ENCODE measurements at places on chromosomes 1 and 21.

GRCh38 chr1:87872692-87873091, 544.0 kb downstream of the LMO4 start:
- DNase-seq, result no peak

DNA sequence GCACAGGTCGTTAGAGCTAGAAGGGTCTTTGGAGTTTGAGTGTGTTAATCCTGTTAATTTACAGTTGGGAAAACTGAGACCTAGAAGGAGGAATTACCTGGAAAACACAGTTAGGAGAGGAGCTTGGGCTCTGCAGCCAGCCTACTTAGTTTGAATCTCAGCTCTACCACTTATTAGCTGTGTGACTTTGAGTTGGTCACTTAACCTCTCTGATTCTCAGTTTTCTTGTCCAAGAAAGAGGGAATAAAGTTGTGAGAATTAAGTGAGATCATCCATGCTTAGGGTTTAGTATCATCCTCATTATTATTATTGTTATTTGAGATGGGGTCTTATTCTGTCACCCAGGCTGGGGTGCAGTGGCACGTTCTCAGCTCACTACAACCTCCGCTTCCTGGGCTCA, 5.4 kb upstream of the HTR1D start:
- no peak for DNase-seq

DNA sequence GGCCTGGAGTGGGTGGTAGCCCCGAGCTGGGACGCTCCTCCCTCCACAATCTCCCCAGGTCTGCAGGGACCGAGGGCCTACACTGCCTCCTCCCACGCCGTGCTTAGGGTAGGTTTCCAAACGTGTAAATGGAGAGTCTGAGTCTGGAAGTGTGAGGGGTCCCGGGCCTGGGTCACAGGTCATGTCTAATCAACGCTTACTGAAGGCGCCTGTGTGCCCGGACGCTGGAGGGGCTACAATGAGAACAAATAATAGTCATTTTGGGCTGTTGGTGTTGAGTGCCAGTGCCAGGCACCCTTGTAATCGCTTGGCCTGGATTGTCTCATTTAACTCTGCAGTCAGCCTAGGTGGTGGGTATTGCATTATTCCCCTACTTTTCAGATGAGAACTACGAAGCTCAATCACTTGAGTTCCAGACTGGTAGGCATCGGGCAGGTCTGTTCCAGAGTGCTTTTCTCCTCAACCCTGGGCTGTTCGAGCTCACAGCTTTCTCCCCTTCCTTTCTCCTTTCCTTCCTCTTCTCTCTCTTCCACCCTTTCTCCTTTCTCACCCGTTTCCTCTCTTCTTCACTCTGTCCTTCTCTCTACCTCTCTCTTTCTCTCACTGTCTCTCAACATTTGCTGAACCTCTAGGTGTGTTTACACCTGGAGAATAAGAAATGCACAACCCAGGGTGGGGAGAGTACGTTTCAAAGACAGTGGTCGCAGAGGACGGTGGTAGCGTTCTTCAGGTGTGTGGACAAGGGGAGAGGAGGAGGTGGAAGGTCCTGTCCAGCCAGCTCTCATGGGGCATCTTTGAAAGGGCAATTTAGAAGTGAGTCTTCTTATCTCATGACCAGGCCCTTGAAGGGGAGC, 883 bp downstream of the SLC66A1 start:
- no peak for DNase-seq

DNA sequence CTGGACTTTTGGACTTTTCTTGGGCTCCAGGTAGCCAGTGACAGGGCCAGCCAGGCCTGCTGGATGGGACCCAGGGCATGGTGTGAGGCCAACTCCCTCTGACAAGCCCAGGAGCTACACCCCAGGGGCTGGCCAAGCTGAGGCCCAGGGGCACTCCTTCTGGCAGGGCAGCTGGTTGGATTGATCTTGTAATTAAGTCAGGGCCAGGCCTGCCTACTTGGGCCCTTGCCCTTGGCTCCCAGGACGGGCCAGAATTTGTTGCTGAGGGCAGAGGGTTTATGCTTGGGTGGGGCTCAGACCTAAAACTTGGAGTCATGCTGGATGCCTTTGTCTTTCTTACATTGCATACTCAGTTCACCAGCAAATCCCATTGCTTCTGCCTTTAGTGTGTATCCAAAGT, 20.7 kb downstream of the KCNA2 start:
- no peak for DNase-seq

DNA sequence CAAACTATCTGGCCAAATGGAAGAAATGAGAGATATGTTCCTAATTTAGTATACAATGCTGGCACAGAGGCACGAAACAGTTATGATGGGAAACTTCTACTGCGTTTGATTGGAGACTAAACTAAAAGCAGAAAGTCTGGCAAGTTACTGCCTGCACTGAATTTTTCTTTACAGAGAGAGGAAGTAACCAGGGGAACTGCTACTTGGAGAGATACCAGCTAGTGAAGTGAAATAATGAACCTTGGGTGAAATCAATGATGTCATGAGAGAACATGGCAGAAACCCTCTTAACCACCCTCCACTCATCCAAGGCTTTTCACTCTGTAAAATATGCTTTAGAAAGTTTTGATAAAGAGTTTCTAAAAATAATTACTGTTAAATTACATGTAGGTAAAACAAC, 29.3 kb downstream of the NIBAN1 start:
- no peak for DNase-seq

- DNase-seq, result no peak
Observed at GRCh38 chr1:203028784-203029553, 2.7 kb downstream of the PPFIA4 start.

DNA sequence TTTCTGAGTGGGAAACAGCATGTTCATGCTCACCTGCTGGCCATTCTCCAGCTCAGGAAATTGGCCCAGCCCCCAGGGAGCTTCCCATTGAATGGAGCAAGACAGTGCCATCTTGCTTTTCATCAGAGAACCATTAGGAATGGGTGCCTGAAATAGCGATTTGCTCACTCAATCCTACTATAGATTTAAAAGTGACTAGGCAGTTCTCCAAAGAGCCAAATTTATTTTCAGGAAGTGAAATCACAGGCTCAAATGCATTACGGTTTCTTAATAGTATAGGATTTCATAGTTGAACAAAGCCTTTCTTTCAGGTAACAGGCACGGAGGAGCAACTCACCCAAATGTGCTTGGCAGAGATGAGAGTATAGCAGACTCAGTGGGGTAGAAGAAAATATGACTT, 272.1 kb downstream of the GRIK1 start:
- DNase-seq, result no peak

DNA sequence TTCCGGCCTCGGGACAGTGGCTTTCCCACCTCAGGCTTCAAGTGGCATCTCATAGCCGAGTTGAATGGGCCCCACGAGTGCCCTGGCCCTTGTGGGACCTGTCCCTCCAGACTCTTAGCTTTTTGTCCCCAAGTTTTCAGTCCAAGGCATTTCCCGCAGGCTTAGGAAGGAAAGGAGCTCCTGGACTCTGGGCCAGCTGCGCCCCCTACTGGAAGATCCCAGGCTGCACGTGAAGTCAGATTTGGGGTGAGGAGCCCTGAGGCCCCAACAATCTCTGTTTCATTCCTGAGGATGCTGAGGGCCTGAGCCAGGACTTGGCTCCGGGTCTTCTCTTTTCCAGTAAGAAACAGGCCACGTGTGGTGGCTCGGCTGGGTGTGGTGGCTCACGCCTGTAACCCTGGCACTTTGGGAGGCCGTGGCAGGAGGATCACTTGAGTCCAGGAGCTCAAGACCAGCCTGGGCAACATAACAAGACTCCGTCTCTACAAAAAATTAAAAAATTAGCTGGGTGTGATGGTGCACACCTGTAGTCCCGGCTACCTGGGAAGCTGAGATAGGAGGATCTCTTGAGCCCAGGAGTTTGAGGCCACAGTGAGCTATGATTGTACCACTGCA, 67.4 kb downstream of the ARHGEF10L start:
- DNase-seq, result no peak

GRCh38 chr21:45913886-45914285, 67.7 kb upstream of the COL6A1 start:
- DNase-seq, result no peak

GRCh38 chr1:110519125-110519810, at the start of gene KCNA10:
Gene KCNA10 (minus strand): TSS chr1:110519175. CDS start chr1:110518787, 388 bp downstream.
- DNase-seq, result no peak

GRCh38 chr1:23184212-23184934, 15.7 kb upstream of the LUZP1 start:
- DNase-seq, result no peak

DNA sequence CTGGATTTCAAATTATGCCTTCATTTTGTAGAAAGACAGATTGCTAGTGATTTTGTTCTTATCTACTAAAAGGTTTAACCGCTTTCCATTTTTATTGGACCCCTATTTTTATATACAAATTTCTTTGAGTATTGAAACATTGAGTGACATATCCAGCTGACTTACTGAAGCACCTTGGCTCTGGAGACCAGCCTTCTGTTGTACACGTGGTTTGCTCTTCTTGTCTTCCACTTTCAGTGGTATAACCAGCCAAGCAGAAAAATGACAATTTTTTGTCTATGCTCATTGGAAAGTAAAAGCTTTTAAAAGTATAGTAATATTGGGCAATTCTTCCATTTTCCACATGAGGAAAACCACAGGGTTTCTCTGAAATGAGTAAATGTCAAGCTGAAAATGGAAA, 4.4 kb downstream of the F13B start:
- no peak for DNase-seq

DNA sequence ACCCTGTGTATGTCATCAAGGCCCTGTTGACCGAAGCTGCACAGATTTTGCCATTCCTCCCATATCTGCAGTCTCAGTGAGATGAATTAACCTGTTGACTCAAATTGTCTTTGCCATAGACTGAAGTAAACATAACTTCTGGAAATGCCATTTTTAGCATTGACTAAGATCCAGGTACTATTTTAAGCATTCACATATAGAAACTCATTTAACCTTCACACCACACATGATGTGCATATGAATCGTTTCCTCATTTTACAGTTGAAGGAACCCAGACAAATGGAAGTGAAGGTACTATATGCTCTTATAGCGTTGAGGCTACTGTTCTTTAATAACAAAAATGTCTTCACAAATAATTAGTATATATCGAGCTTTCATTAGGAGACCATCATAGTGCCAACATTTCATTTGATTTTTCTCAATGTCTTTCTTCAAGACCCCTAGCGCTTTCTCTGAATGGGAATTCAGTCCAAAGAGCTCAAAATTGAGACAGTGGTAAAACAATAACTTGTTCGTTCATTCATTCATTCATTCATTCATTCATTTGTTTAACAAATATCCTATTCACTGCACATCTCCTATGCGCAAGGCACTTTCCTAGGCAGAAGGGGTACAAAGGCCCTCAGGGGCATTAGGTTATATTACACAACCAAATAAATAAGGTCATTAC, 444.7 kb downstream of the ADGRL2 start:
- DNase-seq, result no peak

DNA sequence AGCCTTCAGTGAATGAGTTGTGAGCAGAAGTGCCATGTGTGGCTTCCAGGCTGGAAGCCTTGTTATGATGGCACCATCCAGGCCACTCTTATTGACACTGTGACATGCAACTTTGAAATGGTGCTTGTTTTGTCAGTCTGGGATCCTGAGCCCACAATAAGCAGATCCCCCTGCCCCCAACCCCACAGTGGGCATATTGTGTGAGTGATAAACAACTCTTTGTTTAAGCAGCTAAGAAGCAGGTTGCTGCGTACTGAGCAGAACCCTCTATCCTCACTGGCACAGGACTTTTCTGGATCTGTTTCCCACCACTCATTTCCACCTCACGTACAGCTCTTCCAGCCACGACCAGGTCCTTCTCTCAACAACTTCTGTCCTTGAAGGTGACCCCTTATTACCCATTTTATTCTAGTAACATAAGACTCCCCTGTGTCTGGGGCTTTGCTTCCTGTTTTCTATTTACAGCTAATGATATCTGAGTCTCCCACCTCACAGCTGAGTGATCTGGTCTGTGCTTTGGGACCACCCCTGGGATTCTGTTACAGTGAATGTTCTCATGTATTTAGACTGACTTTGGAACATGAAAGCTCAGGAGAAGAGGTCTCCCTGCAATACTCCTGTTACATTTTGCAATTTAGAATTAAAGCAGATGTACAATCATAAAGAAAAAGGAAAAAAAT, 375.5 kb downstream of the PCP4 start:
- no peak for DNase-seq

DNA sequence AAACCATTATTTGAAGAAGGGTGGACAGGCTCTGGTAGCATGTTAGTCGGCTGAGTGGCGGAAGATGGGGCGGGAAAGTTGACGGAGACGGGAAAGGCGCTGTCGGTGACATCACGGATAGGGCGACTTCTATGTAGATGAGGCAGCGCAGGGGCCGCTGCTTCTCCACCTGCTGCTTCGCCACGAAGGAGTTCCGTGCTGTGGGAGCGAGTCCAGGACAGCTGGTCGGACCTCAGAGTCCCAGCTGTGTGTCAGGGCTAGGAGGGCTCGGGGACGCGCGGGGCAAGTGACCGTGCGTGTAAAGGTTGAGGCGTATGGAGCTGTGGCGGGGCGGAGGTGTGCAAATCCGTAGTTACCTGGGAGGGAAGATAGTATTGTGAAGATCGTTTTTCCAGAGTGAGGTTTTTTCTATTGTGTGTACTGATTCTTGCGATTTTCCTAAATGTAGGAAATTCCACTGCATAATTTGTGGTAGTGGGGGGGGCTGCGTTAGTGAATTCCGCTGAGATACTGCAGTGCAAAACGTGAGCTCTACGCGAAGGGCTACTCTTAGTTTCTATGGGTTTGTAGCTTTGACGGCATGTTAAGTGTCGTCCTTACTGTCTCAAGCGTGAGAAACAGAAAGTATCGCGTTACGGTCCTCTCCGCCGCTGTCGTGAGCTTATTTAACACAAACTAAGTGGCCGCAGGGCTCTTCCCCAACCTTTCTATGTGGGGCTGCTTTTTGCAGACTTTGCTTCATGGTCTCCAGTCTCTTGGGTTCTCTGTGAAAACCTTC, 111.2 kb upstream of the NBPF11 start:
- peak; percentile 90 for DNase-seq

- no peak for DNase-seq
Observed at GRCh38 chr1:201500670-201501120, 6.2 kb downstream of the CSRP1 start.

All from NCI-H510A (cell line).